NCI-H2227 treated with DMSO at 0.1 percent for 48 hours (cell line): ENCODE measurements at places on chromosomes 16 and 17.

DNA sequence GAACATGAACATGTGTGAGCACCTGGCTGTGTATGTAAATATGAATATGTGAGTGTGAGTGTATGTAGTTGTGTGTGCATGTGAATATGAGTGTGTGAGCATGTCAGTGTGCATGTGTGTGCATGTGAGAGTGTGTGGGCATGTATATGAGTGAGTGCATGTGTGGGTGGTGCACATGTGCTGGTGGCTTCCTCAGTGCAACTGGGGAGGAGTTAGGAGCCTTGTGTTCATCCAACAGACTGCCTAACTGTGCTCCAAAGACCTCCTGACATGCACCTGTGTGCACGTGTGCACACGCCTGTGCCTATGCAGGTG is 1.4 kb downstream of the TMEM235 start:
- no peak for DNase-seq

- DNase-seq, result no peak
These were observed 443 bp downstream of the CSNK2A2 start for GRCh38 chr16:58197314-58198012.

DNA sequence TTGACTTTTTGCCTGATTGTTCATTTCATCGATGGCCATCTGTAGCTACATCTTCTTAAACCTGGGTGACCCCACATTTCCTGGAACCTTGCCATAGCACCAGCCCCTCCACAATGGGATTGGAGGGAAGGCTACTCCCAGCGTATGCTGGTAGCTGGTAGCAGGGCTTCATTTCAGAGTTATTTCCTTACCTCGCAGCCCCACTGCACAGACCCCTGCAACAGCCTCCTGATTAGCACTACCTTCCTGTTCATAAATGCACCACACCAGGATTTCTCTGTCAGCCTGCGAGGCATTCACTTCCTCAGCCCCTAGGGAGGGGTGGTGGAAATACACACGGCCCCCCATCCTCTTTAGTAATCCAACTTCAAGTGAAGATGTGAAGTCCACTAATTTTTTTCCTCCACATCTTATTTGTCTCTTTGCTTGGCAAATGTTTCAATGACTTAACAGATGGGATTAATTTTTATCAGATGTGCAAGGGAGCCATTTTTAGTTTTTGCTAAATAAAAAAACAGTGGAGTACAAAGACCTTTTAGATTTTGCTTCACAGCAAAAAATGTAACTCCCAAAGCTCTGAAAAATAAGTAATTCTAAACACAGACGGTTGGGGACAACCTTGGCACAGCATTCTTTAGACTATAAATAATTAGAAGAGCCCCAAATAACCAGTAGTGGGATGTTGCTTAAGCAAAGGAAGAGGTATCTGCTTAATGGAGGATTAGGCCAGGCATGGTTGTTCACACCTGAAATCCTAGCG is 76.6 kb downstream of the CLEC16A start:
- DNase-seq, result no peak

GRCh38 chr17:73057196-73057595 is 35.3 kb downstream of the SLC39A11 start:
- DNase-seq, result no peak

DNA sequence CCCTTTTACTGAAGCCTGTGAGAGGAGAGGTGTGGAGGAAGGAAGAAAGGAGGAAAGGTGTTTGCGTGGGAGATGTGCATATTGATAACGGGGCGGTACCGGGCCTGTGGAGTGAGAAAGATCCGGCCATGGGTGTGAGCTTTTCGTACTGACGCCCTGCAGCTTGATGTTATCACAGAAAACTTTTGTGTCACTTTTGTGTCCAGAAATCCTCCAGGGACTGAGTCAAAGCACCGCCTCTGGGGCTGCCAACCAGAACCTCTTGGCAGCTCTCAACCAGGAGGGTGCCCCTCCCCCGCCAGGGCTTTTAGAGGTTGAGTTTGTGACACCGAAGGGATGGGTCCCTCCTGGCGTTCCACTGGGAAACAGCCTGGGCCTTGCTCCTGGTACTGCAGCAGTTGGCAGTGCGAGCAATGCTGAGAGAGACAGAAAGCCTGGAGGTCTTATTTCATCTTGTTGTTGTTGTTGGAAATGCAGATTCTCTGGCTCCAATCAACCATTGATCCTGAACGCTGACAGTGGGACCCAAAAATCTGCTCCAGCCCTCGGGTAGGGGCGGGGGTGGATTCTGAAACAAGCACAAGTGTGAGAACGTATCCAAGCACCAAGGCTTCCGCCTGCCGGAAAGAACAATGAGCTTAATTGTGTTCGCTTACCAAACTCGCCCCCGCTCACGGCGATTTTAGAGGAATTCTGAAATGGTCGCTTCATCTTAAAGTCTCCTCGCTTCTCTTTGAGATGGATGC is 65.0 kb downstream of the CRISPLD2 start:
- no peak for DNase-seq
